Cardiac fibroblast (primary cell): ENCODE measurements at places on chromosomes 13 and 19.

DNA sequence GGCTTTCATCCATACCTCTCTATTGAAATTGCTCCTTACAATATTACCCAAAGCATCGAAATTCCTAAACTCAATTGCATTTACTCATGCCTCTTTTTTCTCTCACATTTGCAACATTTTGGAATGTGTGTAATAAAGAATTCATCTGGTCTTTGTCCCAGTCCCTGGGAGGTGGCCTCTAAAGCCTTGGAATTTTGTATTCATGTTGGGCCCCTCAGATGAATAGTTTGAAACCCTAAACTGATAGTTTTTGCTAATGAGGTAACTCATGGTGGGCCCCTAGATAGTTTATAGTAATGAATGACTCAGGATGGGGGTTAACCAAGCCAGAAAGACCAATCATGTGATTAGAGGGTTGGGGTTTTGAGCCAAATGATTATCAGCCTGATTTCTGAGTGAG lies 490.4 kb downstream of the DIAPH3 start:
- no peak for DNase-seq

DNA sequence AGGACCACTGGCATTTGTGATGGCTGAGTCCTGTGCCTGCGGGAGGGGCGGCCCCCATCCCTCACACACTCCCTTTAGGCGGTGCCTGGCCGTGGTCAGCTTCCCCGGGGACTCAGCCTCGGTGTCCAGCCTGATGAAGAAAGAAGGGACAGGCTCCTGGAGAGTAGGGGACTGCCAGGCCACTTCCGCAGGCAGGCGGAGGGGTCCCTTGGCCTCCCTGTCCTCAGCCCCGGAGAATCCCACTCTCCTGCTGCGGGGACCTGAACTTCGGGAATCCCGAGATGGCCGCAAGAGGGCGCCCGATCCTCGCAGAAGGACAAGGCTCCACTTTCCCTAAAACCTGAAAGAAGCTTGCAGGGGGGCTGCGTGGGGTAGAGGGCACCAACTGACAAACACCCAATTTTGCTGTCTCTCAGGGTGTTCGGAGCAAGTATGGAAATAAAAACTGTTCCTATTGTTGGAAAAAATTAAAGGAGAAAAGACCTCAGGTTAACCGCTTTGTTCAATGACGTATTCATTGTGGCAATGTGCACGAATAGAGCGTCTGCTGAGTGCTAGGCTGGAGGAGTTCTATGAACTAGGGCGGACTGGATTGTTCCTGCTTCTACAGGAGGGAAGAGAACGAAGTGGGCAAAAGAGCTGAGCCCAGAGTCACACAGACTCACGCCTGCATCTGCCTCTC lies 297.3 kb downstream of the ZNF536 start:
- peak; percentile 51 for DNase-seq

DNA sequence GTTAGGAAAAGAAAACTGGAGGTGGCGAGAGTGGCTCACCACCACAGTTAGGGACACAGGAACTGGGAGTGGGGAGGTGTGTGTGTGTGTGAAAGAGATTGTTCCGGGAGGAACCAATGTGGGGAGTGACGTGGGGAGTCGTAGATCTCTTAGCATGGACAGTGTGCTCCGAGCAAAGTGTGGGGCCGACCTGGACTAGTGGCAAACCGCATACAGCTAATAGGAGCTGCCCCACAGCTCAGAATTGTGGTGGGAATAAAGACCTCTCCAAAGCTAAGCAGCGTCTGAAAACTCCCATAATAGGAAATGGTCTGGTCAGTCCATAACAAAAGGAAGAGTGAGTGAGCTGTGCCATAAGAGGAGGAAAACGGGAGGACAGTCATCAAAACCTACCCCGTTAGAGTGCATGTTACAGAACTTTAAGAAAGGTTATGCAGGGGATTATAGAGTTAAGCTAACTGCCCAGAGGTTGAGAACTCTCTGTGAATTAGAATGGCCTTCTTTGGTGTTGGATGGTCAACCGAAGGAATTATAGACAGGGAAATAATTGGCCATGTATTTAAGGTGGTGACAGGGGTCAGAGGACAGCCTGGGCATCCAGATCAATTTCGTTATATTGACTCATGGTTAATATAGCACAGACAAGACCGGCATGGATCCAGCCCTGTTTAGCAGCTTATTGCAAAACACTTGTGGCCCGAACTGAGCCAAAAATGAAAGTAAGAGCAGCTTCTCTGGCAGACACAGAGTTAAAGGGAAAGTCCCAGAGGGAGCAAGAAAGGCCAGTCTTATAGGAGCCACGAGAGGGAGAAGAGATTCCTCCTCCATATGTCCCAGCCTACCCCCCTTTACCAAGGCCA lies 8.9 kb upstream of the SLC15A1 start:
- DNase-seq = peak; percentile 75

GRCh38 chr19:45191375-45191774 lies 12.8 kb downstream of the BLOC1S3 start:
- DNase-seq = no peak

DNA sequence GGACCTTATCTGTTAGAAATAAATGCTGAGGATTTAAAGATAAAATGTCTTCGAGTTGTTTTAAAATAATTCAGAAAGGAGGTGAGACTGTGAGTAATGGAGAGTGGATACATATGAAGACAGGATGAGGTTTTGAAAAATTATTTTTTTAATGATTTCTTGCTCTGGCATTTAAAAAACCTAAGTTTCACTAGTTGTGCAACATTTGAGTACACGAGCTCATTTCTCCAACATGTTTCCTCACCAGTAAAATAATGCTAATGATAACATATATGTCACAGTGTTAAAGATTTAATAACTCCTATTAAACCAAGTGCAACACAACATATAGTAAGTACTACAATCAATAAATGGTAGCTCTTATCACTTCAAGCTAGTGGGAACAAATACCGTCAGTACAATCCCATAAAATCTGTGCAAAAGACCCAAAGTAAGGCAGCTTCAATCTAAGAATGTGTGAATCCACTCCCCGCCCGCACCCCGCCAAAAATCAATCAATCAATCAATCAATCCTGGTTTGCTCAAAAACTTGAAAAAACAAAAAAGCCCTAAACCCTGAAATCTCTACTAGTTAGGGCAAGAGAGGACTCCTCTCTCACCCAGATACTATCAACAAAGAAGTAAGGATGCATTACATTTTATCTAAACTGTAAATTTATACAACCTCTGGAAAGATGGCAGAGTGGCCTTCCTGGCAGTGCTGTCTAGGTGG lies 1.3 kb downstream of the ALG5 start:
- no peak for DNase-seq

GRCh38 chr19:7670790-7671189 lies 1.9 kb downstream of the RETN start:
- no peak for DNase-seq

GRCh38 chr13:108435393-108436149 lies 166.1 kb downstream of the TNFSF13B start:
- DNase-seq = no peak

- no peak for DNase-seq
These were observed 264.6 kb downstream of the PCDH20 start for GRCh38 chr13:61151062-61151461.

DNA sequence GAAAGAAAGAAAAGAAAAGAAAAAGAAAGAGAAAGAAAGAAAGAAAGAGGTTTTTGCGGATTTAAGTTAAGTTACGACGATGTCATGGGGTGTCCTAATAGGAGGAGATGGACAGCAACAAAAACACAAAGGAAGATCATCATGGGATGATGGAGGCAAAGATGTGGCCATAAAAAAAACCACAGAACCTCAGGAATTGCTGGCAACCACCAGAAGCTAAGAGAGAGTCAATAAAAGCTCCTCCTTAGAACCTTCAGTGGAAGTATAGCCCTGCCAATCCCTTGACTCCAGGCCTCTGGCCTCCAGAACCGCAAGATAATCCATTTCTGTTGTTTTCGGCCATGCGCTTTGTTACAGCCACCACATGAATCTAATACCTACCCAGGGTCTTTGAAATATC lies 11.5 kb downstream of the PLEKHA4 start:
- DNase-seq = no peak

DNA sequence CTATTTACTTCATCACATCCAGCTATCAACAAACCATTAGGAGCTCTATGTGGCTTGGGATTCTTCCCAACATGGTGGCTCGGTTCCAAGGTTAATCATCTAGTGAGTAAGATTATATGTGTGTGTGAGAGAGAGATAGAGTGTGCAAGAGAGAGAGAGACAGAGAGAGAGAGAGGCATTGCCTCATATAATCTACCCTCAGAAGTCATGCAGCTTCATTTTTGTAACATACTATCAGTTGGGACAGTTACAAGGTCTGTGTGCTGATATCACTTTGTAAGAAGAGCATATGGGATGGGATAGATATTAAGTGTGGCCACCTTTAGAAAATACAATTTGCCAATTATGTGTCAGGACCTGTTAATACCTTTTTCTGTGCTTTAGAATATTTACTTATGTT lies 104.1 kb downstream of the NDFIP2 start:
- no peak for DNase-seq

- DNase-seq = no peak
These were observed 2.6 kb downstream of the TNFRSF19 start for GRCh38 chr13:23572836-23573235.

GRCh38 chr19:47660435-47660832 lies 51.5 kb downstream of the BICRA start:
- no peak for DNase-seq

- no peak for DNase-seq
These were observed 28.9 kb upstream of the EVI5L start for GRCh38 chr19:7801020-7801570.

GRCh38 chr13:105878119-105878700 lies 657.3 kb downstream of the EFNB2 start:
- DNase-seq = no peak

GRCh38 chr13:36795463-36795862 lies 23.6 kb upstream of the RFXAP start:
- DNase-seq = no peak

GRCh38 chr13:113637262-113638160 lies 20.5 kb downstream of the ATP4B start:
- DNase-seq = no peak

DNA sequence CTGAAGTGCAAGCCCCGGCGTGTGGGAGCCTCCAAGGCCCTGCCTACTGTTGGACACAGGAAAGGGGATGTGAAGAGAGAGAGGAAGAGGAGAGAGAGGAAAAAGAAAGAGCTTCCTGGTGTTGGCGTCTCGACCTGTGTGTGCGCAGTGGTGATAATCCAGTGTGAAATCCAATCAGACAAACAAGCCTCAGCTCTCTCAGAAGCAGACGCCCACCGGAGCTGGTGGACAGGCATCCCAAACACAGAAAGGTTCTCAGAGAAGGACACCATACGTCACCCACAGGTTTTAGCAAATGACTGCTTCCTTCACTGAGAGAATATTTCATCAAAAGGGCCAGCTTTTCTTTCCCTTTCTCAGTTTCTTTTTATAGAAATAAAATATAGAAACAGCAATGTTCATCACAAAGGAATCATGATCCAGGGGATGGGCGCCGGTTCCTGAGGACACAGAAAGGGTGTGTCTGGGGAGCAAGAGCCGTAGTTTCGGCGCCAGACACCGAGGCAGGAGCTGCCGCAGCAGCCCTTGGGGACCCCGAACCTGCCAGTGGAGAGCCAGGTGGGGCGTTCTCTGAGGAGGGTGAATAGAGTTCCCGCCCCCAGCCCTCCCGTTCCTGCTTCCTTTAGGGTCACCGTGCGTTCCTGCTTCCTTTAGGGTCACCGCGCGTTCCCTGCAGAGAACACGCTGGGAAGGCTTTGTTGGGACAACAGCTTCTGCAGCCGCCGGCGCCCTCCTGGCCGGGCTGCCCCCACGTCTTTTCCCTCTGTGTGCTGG lies 145.8 kb upstream of the SOX1 start:
- DNase-seq = no peak

GRCh38 chr13:29456419-29456818 lies 139.1 kb downstream of the SLC7A1 start:
- DNase-seq = no peak

DNA sequence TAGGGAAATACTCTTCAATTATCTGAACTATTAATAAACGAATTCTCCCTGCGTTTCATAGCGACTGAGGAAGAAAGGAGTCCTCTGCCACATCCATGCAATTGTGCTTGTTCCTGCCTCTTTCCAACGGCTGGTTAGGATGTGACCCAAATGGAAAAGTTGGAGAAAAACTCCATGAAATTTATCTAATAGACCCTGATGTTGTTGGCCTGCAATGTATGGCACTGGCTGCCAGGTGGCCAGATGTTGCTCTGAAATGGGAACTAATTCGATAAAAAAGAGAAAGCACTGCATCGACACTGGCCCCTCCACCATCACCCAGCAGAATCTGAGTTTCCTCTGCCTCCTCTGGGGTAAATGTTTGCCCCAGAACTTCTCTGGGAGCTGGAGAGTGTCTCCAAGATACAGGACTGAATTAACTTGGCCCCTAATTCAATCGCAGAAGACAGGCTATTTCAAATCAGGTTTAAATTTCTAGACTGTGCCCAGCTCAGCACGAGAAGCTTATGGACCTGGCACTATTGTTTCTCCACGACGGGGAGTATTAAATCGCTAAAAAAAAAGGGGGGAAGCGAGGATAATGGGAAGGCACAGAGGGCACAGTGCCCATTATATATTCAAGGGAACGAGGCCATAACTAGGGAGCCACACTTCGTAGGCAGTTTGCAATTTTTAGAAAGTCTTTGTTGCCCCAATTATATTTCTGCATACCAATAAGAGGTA lies 103.9 kb downstream of the ZIC5 start:
- no peak for DNase-seq

DNA sequence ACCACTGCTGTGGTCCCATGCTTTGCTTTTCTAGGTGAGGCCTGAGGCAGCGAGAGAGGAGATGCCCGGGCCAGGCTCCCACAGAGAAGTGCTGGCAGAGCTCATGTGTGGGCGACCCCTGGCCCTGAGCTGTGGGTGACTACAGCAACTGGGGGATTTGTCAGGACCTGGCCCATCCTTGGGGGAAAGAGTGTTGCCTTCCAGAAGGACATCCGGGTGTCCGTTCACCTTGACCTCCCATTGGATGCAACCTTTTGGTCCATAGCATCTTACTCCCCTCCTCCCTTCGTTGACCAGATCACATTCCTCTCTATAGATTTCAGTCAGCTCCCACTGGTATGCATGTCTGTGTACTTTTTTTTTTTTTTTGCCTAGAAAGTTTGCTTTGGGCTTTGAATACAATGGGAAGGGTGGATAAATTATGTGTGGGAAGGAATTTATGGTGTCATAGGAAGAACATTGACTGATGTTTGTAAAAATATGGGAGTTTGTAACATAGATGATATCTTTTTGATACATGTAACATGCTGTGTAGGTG lies 84.2 kb upstream of the RNF113B start:
- no peak for DNase-seq

DNA sequence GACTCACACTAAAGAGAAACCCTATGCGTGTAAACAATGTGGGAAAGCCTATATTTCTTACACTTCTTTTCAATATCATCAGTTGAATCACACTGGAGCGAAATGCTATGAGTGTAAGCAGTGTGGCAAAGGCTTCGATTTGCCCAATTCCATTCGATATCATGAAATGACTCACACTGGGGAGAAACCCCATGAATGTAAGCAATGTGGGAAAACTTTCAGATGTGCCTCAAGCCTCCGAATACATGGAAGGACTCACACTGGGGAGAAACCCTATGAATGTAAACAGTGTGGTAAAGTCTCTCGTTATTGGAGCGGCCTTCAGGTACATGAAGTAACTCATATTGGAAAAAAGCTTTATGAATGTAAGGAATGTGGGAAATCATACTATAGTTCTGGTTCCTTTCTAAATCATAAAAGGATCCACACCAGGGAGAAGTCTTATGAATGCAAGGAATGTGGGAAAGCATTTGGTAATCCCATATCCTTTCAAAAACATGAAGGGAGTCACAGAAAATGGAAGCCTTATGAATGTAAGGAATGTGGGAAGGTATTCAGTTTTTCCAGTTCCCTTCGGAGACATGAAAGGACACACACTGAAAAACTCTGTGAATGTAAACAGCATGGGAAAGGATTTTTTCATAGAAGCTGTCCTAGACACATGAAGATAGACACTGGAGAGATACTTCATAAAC lies 28.1 kb downstream of the ZNF20 start:
- DNase-seq = no peak

GRCh38 chr19:18961767-18962620 lies 21.0 kb upstream of the HOMER3 start:
- DNase-seq = no peak
